ENCODE measurements at places on chromosomes 7 and 10. TPM values are rescaled to one million over a fixed set of nuclear protein-coding genes. Genes with fewer than 3 reads are reported as not detected.

Gene LBX1
- not detected for total RNA-seq

Gene FBXL15
- total RNA-seq = 31.3 TPM

Gene HOXA2
- 5.4 TPM for total RNA-seq

Gene DNAJC12
- 7.6 TPM for total RNA-seq

GRCh38 chr7:133522501-133522900 lies 269.6 kb downstream of the EXOC4 start:
- no peaks in the 10 kb centered on the region for H3K36me3 ChIP-seq
- no peak overlapping the region for H3K4me3 ChIP-seq
- no peaks in the 10 kb centered on the region for H3K4me1 ChIP-seq
- H3K27me3 ChIP-seq = no peaks in the 10 kb centered on the region
- H3K27ac ChIP-seq = no peak overlapping the region

- H3K36me3 ChIP-seq = no peaks in the 10 kb centered on the region
- no peak overlapping the region for H3K4me3 ChIP-seq
- H3K4me1 ChIP-seq = no peaks in the 10 kb centered on the region
- no peaks in the 10 kb centered on the region for H3K27me3 ChIP-seq
- H3K27ac ChIP-seq = no peak overlapping the region
- DNase-seq = no peak
Observed at GRCh38 chr7:8710124-8710523, 276.7 kb downstream of the NXPH1 start.

- no peak for DNase-seq
- no peaks in the 10 kb centered on the region for H3K4me1 ChIP-seq
- H3K4me3 ChIP-seq = no peak overlapping the region
Observed at GRCh38 chr10:123379156-123379555, 225.0 kb downstream of the BUB3 start.

DNA sequence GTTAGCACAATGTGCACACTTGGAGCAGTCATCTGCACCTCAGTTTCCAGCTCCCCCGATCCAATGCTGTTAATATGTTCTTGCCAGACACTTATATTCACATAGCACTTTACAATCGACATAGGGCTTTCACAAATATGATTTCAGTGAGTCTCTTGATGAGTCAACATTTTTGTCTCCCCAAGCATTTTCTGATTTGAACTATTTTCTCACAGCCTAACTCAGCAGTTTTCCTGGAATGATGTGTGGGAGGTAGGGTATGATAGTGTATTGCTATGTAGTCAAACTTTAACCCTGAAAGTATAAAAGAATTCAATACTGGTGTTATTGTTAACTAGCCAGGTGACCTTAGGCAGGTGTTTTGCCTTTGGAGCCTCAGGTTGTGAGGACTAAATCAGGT lies 82.5 kb upstream of the LRGUK start:
- H3K4me1 ChIP-seq = no peaks in the 10 kb centered on the region
- H3K36me3 ChIP-seq = no peaks in the 10 kb centered on the region

DNA sequence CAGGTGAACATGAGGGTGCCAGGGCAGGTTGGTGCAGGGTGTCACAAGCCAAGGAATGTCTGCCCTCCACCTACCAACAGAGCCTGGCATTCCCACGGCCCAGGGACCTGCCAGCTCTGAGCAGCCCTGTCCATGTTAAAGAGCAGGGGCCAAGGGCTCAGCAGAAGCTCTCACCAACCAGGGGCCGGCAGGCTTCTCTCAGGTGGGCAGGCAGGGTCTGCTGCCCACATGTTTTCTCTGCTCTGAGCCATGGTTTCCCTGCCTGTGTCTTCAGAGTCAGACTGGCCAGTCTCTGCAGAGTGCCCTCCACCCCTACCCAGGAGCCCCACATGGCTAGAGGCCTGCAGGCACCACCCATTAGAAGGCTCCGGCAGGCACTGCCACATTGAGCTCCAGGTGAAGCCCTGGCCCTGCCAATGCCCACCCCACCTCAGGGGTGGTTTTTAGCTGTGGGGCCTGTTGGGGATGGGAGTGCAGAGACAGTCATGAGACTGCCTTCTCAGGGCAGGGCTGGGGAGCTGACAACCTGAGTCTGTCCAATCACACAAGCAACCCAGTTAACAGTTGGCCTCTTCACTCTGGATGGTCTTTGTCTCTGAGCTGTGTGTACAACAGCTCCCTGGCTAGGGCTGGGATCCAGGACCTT lies 135.9 kb downstream of the ARHGAP22 start:
- H3K27me3 ChIP-seq = no peaks in the 10 kb centered on the region
- H3K4me1 ChIP-seq = peaks cover 11% of the 10 kb centered on the region
- no peak overlapping the region for H3K27ac ChIP-seq
- DNase-seq = no peak

GRCh38 chr7:24779283-24779655 lies 22.0 kb upstream of the GSDME start:
- no peak overlapping the region for H3K27ac ChIP-seq
- no peaks in the 10 kb centered on the region for H3K4me1 ChIP-seq
- H3K36me3 ChIP-seq = no peaks in the 10 kb centered on the region
- no peaks in the 10 kb centered on the region for H3K27me3 ChIP-seq
- no peak overlapping the region for H3K4me3 ChIP-seq

- H3K27ac ChIP-seq = peak overlapping the region; percentile 57
- H3K27me3 ChIP-seq = no peaks in the 10 kb centered on the region
- no peak for DNase-seq
- H3K36me3 ChIP-seq = no peaks in the 10 kb centered on the region
- no peaks in the 10 kb centered on the region for H3K4me1 ChIP-seq
Observed at GRCh38 chr7:106768324-106768751, 96.7 kb upstream of the PIK3CG start.

- H3K27ac ChIP-seq = no peak overlapping the region
- H3K36me3 ChIP-seq = no peaks in the 10 kb centered on the region
- no peak for DNase-seq
- no peak overlapping the region for H3K4me3 ChIP-seq
Observed at GRCh38 chr7:91343996-91344629, 79.9 kb downstream of the FZD1 start.
